ENCODE measurements at places on chromosomes 11 and 22. TPM values are rescaled to one million over a fixed set of nuclear protein-coding genes. Genes with fewer than 3 reads are reported as not detected.

DNA sequence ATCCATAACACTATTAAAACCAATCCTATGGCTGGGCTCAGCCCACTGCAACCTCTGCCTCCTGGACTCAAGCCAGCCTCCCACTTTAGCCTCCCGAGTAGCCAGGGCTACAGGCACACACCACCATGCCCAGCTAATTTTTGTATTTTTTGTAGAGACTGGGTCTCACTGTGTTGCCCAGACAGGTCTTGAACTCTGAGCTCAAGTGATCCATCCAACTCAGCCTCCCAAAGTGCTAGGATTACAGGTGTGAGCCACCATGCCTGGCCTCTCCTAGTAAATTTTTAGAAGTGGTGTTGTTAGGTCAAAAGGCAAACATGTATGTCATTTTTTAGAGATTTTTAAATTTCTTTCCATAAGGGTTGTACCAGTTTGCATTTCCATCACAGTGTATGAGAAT is 14.2 kb downstream of the F2 start:
- no peaks in the 10 kb centered on the region for H3K4me1 ChIP-seq
- H3K27me3 ChIP-seq, result no peaks in the 10 kb centered on the region
- DNase-seq, result no peak
- no peak overlapping the region for H3K4me3 ChIP-seq
- H3K27ac ChIP-seq, result no peak overlapping the region

- DNase-seq, result no peak
- no peaks in the 10 kb centered on the region for H3K4me1 ChIP-seq
- H3K27ac ChIP-seq, result no peak overlapping the region
- no peaks in the 10 kb centered on the region for H3K36me3 ChIP-seq
- no peaks in the 10 kb centered on the region for H3K27me3 ChIP-seq
- no peak overlapping the region for H3K4me3 ChIP-seq
Measured at GRCh38 chr11:16960250-16960649, 54.0 kb downstream of the PLEKHA7 start.

- H3K27me3 ChIP-seq, result no peaks in the 10 kb centered on the region
- H3K4me1 ChIP-seq, result peaks cover 6% of the 10 kb centered on the region
- H3K4me3 ChIP-seq, result peak overlapping the region; percentile 80
Measured at GRCh38 chr22:32800994-32801536, 440 bp upstream of the TIMP3 start.

DNA sequence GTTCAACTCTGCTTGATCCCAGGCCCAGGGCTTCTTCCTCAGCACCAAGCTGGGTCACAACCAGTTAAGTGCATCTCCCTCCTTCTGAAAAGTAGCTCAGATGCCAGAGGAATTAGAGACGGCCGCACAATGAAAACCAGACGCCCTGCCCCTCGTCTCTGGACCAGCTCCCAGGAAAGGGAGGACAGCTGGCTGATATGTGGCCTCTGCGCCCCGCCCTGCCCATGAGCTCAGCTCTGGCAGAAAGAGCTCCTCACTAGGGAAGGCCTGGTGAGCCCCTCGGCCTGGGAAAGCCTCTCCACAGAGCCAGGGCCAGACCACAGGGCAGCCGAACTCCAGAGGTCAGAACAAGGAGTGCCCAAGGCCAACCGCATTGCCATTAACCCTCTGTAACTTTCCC is 18.1 kb upstream of the SCGB1A1 start:
- DNase-seq, result peak; percentile 93
- no peaks in the 10 kb centered on the region for H3K36me3 ChIP-seq
- peaks cover 56% of the 10 kb centered on the region for H3K4me1 ChIP-seq

DNA sequence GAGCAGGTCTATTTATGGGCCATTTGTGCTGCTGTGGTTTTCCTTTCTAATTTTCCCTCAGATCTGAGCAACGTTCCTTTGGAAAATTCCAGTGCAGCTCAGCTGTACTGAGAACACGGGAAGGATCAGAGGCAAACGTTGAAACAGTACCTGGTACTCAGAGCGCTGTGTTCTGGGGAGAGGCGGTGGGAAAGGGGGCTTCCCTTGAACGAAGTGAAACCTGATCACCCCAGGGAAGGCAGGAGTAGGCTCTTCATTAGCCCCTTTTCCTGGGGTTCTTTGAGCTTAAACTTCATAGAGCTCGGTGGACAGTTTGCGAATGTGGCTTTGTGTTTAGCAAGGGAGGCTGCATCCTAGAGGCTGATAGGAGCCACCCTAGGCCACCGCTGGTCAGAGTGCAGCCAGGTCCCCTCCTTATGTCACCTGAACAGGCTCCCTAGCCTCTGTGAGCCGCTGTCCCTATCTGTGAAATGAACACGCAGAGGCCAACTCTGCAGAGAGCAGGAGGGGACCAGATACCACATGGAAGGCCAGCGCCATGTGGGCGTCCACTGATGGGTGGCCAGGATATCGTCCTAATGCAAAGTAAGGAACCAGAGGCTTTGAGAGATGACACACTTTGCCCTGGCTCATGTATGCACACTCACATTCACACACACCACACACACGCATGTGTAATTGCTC is 1464.8 kb downstream of the BRD1 start:
- no peak for DNase-seq
- no peaks in the 10 kb centered on the region for H3K27me3 ChIP-seq

UBQLNL gene
- total RNA-seq, result 10.8 TPM

- H3K36me3 ChIP-seq, result no peaks in the 10 kb centered on the region
- peak overlapping the region; percentile 47 for H3K27ac ChIP-seq
- no peaks in the 10 kb centered on the region for H3K27me3 ChIP-seq
- H3K4me3 ChIP-seq, result peak overlapping the region; percentile 20
- peak; percentile 23 for DNase-seq
Measured at GRCh38 chr11:13207665-13208594, 69.7 kb upstream of the BMAL1 start.

DNA sequence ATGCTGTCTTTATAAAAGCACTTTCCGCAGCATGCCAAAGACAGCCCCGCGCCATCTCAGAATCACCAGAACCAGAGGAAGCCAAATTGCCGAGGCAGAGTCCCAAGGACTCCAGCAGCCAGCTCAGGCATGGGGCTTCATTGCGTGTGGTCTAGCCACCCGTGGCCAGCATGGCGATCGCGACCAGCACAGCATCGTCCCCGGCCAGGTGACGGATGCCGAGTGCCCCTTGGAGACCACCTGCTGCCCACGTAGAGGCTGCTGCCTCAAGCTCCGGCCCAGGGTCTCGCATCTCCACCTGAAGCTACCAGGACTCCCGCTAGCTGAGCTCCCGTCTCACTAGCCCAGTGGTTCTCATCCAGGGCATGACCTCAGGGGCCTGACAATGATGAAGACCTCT is 92.7 kb downstream of the TRMU start:
- H3K27ac ChIP-seq, result no peak overlapping the region
- H3K27me3 ChIP-seq, result no peaks in the 10 kb centered on the region
- no peak overlapping the region for H3K4me3 ChIP-seq
- H3K36me3 ChIP-seq, result no peaks in the 10 kb centered on the region

- H3K4me1 ChIP-seq, result no peaks in the 10 kb centered on the region
- no peak overlapping the region for H3K27ac ChIP-seq
- H3K27me3 ChIP-seq, result no peaks in the 10 kb centered on the region
- no peak overlapping the region for H3K4me3 ChIP-seq
- no peaks in the 10 kb centered on the region for H3K36me3 ChIP-seq
- no peak for DNase-seq
Measured at GRCh38 chr22:46797355-46797754, 34.9 kb downstream of the TBC1D22A start.

- no peaks in the 10 kb centered on the region for H3K27me3 ChIP-seq
- H3K4me3 ChIP-seq, result no peak overlapping the region
Measured at GRCh38 chr11:82315093-82315492, 418.6 kb downstream of the FAM181B start.

OR52R1 gene
- total RNA-seq, result not detected

GRCh38 chr22:39214006-39214382 is 30.8 kb downstream of the PDGFB start:
- H3K4me1 ChIP-seq, result no peaks in the 10 kb centered on the region
- no peak for DNase-seq
- H3K4me3 ChIP-seq, result no peak overlapping the region
- no peaks in the 10 kb centered on the region for H3K27me3 ChIP-seq

BIK gene
- total RNA-seq, result 0.77 TPM

- no peaks in the 10 kb centered on the region for H3K36me3 ChIP-seq
- H3K4me1 ChIP-seq, result no peaks in the 10 kb centered on the region
- H3K4me3 ChIP-seq, result no peak overlapping the region
- peak; percentile 62 for DNase-seq
- H3K27ac ChIP-seq, result peak overlapping the region; percentile 89
Measured at GRCh38 chr11:61694946-61695706, 14.9 kb downstream of the DAGLA start.

- no peaks in the 10 kb centered on the region for H3K27me3 ChIP-seq
- no peak for DNase-seq
- no peak overlapping the region for H3K27ac ChIP-seq
- H3K4me1 ChIP-seq, result no peaks in the 10 kb centered on the region
- no peaks in the 10 kb centered on the region for H3K36me3 ChIP-seq
- H3K4me3 ChIP-seq, result no peak overlapping the region
Measured at GRCh38 chr11:20310137-20310536, 53.4 kb upstream of the HTATIP2 start.

GRCh38 chr22:37060801-37061610 is 9.5 kb downstream of the KCTD17 start:
- H3K27ac ChIP-seq, result no peak overlapping the region
- no peak for DNase-seq
- no peaks in the 10 kb centered on the region for H3K4me1 ChIP-seq
- H3K36me3 ChIP-seq, result no peaks in the 10 kb centered on the region

KCNJ1 gene
- not detected for total RNA-seq

DDTL gene
- not detected for total RNA-seq

C22orf23 gene
- total RNA-seq, result 0.76 TPM

SEPTIN3 gene
- total RNA-seq, result not detected

GRCh38 chr11:122441666-122442035 is 213.9 kb upstream of the UBASH3B start:
- peak overlapping the region; percentile 24 for H3K27ac ChIP-seq
- H3K4me3 ChIP-seq, result peak overlapping the region; percentile 42
- no peak for DNase-seq
- no peaks in the 10 kb centered on the region for H3K36me3 ChIP-seq
- no peaks in the 10 kb centered on the region for H3K4me1 ChIP-seq

- DNase-seq, result peak; percentile 48
- H3K4me1 ChIP-seq, result no peaks in the 10 kb centered on the region
- no peaks in the 10 kb centered on the region for H3K27me3 ChIP-seq
- no peak overlapping the region for H3K4me3 ChIP-seq
- H3K36me3 ChIP-seq, result no peaks in the 10 kb centered on the region
- no peak overlapping the region for H3K27ac ChIP-seq
Measured at GRCh38 chr22:27537501-27537900, 264.1 kb downstream of the MN1 start.

- no peaks in the 10 kb centered on the region for H3K27me3 ChIP-seq
- no peak overlapping the region for H3K27ac ChIP-seq
- no peaks in the 10 kb centered on the region for H3K4me1 ChIP-seq
- DNase-seq, result peak; percentile 18
- no peak overlapping the region for H3K4me3 ChIP-seq
Measured at GRCh38 chr22:22942511-22943329, 55.1 kb downstream of the IGLL5 start.

- no peak overlapping the region for H3K27ac ChIP-seq
- H3K4me1 ChIP-seq, result no peaks in the 10 kb centered on the region
- DNase-seq, result no peak
- H3K36me3 ChIP-seq, result no peaks in the 10 kb centered on the region
- H3K27me3 ChIP-seq, result no peaks in the 10 kb centered on the region
Measured at GRCh38 chr11:79536155-79536917, 95.5 kb upstream of the TENM4 start.

DNA sequence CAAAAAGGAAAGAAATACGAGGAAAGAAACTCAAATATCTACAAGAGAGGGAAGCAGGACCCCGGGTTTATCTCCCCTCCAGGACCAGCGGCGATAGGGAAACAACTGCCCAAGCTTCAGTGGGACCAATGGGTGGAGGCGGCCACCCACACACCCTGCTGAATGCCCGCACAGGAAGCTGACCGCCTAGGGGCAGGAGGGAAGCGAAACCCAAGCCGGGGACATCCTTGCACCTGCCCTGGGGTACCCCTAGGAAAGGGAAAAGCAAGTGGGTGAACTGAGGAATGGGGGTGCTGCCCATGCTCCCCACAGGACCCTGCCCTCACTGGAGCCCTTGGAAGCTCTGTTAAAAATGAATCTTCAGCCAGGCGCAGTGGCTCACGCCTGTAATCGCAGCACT is 27.6 kb upstream of the HMOX1 start:
- no peaks in the 10 kb centered on the region for H3K27me3 ChIP-seq
- no peaks in the 10 kb centered on the region for H3K4me1 ChIP-seq
- no peak overlapping the region for H3K27ac ChIP-seq
- H3K4me3 ChIP-seq, result no peak overlapping the region
- H3K36me3 ChIP-seq, result no peaks in the 10 kb centered on the region
- DNase-seq, result no peak

SCGB1A1 gene
- not detected for total RNA-seq

DNA sequence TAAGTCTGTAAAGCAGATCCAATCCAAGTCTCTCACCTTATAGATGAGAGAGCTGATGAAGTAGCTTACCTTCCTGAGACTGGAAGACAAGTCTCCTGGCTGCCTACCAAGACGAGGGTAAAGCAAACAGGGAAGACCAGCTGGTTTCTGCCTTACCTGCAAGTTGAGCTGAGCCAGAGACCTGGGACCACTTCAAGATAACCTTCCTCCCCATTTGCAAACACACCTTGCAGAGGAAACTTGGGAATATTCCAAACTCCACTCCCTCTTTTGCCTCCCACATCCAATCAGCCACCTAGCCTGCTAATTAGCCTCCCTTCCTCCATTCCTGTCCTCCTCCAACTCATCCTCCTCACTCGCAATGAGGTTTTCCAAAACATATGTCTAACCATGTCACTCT is 23.4 kb upstream of the ROBO3 start:
- no peaks in the 10 kb centered on the region for H3K36me3 ChIP-seq
- DNase-seq, result no peak
- H3K27ac ChIP-seq, result no peak overlapping the region
- no peak overlapping the region for H3K4me3 ChIP-seq
- H3K4me1 ChIP-seq, result no peaks in the 10 kb centered on the region

- H3K4me1 ChIP-seq, result no peaks in the 10 kb centered on the region
- H3K4me3 ChIP-seq, result no peak overlapping the region
- no peak for DNase-seq
- no peak overlapping the region for H3K27ac ChIP-seq
- H3K36me3 ChIP-seq, result no peaks in the 10 kb centered on the region
- no peaks in the 10 kb centered on the region for H3K27me3 ChIP-seq
Measured at GRCh38 chr11:64088162-64089026, 52.7 kb downstream of the FLRT1 start.

GGTLC3 gene
- not detected for total RNA-seq

CACNA1I gene
- total RNA-seq, result under 0.01 TPM

All from uterus (tissue), 4 donors.